AML-193 (cell line): ENCODE measurements at places on chromosomes 2 and 18.

- DNase-seq, result no peak
Measured at GRCh38 chr2:85247610-85248009, 80.2 kb downstream of the TGOLN2 start.

DNA sequence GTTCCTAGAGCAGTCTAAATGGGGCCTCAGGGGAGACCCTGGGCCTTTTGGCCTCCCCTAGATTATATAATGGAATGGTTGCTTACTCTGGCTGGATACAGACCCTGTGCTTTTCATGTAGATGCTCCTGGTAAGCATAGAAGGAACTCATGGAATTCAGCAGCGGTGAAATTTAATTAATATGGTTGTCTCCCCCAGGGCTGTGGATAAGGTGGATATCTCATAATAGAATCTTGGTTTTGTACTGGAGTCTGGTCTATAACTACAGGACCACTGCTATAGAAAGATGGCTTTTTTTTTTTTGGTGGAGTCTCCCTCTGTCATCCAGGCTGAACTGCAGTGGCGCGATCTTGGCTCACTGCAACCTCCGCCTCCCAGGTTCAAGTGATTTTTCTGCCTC lies 84.5 kb downstream of the HRH4 start:
- no peak for DNase-seq

DNA sequence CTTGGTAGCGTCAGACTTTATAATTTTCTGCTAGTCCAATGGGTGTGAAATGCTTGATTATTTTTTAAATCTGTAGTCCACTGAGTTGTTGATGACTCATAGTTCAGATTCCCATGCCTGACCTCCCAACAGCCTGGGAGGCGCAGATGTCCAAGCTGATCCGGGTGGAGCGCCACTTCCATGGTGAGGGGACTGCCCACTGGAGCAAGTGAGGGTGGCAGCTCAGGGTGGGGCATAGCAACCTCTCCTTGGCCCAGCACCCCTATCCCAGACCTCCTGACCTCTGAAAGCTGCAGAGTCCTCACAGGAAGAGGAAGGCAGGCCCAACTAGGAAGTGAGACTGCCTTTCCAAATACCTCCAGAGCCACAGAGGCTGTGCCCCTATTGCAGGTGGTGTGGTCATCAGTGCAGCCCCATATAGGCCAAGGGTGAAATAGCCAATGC lies 4.4 kb downstream of the MAL start:
- no peak for DNase-seq

- peak; percentile 36 for DNase-seq
Measured at GRCh38 chr2:233556881-233557736, 9.5 kb downstream of the USP40 start.

DNA sequence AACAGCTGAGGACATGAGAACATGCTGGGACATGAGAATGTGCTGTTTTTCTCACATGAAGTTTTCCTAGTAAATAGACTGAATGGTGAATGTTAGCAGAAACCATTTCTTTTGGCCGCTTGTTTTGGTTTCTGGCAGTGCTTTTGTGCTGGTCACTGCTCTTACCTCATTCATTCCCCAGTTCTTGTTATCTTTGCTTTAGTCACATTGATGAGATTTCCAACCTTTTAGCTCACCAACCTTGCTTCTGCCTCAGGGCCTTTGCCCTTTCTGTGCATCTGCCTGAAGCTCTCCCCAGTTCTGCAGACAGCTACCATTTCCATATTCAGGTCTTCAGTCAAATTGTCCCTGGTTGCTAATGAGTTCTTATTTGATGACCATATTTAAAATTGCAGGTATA lies 91.6 kb downstream of the PTPRM start:
- no peak for DNase-seq

- no peak for DNase-seq
Measured at GRCh38 chr2:174544156-174544555, 53.4 kb downstream of the WIPF1 start.

DNA sequence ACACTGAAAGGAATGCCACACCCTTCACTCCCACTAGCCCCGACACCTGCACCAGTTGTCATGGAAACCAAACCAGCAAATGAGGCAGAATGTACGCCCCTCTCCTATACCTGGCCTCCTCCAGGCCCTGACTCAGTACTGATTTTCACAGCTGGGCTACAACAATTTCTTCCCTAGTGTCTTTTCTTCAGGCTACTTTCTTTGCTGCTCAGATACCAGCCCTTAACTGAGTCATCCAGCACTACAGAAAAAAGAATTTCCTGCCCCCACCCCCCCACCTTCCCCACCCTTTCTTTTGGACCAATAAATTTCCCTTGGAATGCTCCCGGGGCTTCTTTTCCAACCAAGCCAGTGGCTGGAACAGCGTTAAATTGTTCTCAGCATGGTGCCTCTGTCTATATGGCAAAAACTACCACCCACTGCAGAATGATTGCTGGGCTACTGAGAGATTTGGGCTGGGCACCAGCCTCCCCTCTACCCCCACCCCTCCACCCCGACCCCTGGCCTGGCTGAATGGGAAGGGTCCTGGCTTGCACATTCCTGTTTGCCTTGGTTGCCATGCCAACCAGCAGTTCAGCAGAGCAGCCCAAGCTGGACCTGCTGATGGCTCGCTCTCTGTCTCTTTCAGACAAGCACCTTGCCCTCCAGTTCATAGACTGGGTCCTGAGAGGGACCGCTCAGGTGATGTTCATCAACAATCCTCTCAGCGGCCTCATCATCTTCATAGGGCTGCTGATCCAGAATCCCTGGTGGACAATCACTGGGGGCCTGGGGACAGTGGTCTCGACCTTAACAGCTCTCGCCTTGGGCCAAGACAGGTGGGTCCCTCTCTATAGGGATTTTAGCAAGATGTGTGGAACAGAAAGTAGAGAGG lies 11.3 kb downstream of the SLC14A2 start:
- no peak for DNase-seq

DNA sequence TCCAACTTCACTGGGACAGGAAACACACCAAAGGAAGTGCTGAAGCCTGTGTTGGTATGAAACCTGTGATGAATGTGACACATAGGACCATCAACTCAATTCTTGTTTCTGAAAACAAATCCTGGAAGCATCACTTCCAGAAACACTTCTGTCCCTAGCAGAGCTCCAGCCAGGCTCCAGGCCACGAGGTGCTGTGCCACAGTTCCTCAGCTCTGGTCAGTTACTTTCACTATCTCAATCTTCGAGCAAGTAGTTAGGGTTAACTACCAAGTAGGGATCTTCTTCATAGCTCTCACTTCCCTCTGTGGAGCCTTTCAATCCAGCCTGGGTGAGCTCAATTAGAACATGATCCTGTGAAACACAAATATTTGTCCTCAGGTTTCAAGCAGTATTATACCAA lies 3.6 kb upstream of the LCT start:
- no peak for DNase-seq

GRCh38 chr18:44625386-44625785 lies 55.3 kb upstream of the SETBP1 start:
- no peak for DNase-seq

- no peak for DNase-seq
Measured at GRCh38 chr18:7914834-7915670, 347.9 kb downstream of the PTPRM start.

- no peak for DNase-seq
Measured at GRCh38 chr18:8948471-8949149, 153.9 kb upstream of the NDUFV2 start.
